ENCODE measurements at places on chromosomes 11 and 22. TPM values are rescaled to one million over a fixed set of nuclear protein-coding genes. Genes with fewer than 3 reads are reported as not detected.

- no peak for DNase-seq
Measured at GRCh38 chr11:47983464-47984397, 3.4 kb downstream of the PTPRJ start.

- DNase-seq, result no peak
Measured at GRCh38 chr22:48834404-48834803, 993.3 kb downstream of the BRD1 start.

- DNase-seq, result no peak
Measured at GRCh38 chr11:23124249-23124648, 264.0 kb upstream of the CCDC179 start.

DNA sequence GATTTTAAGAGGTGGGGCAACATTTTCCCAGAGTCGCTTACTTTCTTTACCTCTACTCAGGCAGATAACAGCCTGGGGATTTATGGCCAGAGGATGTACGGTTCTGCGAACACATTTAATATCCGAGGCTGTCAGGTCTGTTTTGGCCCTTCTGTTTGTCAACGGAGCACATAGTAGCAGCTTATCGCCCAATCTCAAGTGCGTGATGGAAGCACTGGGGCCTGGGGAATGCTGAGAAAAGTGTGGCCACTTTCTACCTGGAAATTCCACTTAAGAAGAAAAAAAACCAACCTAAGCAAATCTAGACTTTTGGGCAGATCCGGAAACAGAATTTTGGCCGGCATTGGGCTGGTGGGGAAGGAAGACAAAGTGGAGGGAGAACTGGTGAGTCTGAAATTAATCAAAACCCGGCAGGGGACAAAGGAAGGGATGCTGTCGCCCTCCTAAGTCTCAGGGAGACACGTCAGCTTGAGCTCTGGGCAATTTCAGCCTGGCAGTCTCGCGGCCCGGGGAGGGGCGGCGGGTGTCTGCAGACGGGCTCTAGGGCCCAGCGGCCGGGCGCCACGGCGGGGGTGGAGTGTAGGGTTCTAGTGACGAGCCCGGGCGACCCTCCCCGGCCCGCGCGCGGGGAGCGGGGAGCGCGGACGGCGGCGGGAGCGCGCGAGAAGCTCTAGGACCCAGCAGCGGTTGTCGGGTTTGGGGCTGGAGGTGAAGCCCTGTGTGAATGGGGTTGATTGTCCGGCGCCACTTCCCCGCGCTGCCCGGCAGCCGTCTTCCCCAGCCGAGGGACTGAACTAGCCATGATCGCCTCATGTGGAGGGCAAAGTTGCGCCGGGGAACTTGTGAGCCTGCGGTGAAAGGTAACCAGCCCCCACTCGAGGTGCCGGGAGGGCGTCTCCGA lies at the start of gene AMOTL1:
AMOTL1 (plus strand) TSS at position 656 of the 901 bp plus-strand sequence; CDS start at position 812, 156 bp downstream.
- DNase-seq, result peak; percentile 70

- peak; percentile 33 for DNase-seq
Measured at GRCh38 chr11:87260811-87261210, 223.1 kb downstream of the TMEM135 start.

- peak; percentile 23 for DNase-seq
Measured at GRCh38 chr11:14908214-14908880, 16.3 kb upstream of the CYP2R1 start.

- DNase-seq, result no peak
Measured at GRCh38 chr22:30305906-30306626, 16.8 kb upstream of the CASTOR1 start.

DNA sequence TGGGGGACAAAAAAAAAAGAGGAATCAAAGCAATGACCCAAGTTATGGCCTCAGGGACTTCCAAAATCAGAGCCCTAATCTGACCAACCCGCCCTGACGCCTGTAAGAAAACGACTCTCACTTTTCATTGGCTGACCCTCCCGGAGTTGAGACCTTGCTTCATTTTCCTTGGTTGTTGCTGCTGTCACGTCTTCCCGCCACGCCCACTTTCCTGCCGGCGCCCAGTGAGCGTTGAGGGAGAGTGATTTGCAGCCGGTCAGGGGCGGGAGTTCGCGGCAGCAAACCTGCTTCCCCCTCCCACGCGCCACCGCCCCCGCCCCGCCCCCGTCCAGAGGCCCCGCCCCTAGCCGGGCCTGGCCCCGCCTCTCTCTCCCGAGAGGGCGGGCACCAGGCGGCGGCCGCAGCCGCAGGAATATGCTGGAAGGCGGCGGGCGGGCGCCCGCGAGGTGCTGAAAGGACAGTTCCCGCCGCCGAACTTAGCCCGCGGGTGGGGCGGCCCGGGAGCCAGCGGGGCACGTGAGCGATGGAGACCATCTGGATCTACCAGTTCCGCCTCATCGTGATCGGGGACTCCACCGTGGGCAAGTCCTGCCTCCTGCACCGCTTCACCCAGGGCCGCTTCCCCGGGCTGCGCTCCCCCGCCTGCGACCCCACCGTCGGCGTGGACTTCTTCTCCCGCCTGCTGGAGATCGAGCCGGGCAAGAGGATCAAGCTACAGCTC lies at the start of gene RAB39A:
RAB39A (plus strand) TSS at position 403 of the 721 bp plus-strand sequence; CDS start at position 524, 121 bp downstream.
- peak; percentile 83 for DNase-seq

GRCh38 chr11:62547691-62548281 lies 1.2 kb upstream of the AHNAK start:
- DNase-seq, result no peak

GRCh38 chr11:68460741-68461574 lies at the start of gene PPP6R3:
PPP6R3 (plus strand) TSS chr11:68460752; CDS start chr11:68537665, 76,913 bp downstream.
- DNase-seq, result peak; percentile 34

GRCh38 chr11:16133867-16134266 lies 222.5 kb downstream of the SOX6 start:
- DNase-seq, result no peak

DNA sequence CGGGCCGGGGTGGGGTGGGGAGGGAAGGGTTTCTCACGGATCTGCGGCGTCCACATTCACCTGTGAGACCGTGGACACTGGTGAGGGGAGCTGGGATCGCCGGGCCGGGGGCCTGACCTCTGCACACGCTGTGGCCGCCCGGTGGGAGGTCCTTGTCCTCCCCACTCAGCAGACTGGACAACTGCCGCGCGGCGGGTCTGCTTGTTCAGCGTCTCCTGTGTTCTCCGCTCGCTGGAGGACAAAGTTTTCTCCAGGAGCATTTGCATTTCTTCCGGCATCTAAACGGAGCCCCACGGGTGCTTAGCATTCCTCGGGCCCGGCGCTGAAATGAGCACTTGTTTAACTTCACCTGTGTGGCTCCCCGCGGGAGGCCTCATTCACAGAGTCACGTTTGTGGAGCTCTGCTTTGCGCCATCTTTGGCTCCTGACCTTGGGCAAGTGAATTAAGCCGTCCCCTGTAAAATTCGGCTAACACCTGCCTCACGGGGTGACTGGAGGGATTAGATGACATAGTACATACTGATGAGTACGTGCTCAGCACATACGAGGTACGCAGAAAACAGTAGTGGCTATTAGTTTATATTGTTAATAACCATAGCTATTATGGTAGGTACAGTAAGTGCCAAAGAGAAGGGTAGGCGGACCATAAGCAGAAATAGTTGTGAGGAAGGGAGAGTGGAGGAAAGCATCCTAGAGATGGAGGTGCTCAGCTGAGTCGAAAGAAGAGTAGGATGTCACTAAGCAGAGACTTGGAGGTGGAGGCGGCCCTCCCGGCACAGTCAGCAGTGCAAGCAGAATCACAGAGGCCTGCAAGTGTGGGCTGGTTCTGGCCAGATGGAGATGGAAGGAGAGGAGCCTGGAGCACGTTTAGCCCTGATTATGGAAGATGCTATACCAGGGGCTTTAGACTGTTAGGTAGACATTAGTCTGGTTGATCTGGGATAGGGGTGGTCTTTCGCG lies 885 bp downstream of the TRMU start:
- DNase-seq, result no peak

GRCh38 chr22:30826670-30827355 lies 132.1 kb downstream of the OSBP2 start:
- no peak for DNase-seq

DNA sequence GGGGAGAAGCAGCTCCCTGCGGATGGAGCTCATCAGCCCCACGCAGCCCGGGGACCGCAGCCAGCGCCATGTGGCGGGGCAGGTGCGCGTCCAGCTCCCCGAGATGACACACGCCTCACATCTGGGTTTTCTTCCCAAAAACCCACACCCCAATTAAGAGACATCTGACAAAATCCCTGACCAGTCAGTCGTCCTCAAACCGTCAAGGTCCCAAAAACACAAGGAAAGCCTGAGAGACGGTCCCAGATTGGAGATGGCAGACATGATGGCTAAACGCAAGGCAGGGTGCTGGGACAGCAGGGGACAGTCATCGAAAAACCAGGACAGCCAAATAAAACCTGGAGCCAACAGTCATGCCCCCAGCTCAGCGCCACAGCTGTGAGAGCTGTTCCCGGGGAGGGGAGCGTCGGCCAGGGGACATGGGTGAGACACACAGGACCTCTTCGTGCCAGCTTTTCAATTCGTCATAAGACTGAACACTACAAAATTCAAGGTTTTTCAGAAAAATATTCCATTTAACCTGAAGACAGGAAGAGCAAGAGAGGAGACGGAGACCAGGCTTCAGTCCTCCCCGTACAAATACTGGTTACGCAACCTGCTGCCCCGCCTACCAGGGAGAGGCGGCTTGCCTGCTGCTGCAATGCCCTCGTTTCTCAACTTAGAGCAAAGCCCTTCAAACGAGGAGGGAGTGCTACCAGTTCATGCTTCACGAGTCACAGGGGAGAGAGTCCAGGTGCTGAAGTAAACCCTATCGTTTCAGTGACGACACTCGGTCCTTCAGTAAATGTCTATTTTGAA lies 10.5 kb downstream of the TOLLIP start:
- peak; percentile 39 for DNase-seq

DNA sequence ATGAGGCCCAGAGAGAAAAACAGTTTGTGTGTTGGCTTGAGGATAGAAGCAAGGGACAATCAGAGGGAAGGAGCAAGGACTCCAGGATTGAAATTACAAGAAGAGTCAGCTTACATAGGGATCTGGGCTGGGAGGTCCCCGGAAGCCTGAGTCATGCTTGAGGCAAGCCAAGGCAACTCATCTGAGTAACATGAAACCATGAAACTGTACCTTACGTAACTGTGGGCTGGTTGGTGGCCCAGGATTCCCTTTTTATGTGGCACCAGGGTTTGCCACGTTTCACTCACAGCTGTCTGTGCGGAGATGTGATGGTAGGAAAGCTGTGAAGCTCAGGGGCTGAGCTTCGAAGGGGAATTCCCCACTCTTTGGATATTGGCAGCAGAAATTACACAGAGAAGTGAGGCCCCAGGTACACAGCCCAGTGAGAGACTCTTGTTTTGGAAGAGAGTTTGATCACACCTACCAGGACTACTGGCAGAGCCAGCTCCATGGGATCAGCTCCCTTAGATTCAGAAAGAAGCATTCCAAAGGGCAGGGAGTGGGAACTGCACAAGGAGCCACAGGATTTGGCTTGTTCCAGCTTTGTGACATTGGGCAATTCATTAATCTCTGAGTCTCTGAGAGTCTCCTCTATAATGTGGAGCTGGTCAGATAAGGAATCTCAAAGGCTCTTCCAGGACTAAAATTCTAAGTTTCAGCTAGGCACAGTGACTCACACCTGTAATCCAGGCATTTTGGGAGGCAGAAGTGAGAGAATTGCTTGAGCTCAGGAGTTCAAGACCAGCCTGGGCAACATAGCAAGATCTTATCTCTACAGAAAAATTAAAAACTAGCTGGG lies 7.8 kb downstream of the SLC5A1 start:
- DNase-seq, result peak; percentile 88

DNA sequence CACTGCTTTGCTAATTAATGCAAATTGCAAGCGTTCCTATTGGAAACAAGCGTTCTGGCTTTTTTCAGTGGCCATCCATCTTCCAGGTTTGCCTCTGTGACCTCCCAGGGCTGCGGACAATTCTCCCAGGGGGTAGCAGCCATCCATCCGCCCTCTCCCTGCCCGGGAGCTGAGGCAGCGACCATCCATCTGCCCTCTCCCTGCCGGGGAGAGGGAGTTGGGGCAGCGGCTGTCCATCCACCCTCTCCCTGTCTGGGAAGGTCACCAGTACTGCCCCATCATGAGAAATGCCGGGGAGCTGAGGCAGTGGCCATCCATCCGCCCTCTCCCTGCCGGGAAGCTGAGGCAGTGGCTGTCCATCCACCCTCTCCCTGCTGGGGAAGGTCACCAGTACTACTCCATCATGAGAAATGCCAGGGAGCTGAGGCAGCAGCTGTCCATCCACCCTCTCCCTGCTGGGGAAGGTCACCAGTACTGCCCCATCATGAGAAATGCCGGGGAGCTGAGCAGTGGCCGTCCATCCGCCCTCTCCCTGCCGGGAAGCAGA lies 394.7 kb downstream of the BRD1 start:
- no peak for DNase-seq

GRCh38 chr11:8168485-8169257 lies at the start of gene RIC3:
RIC3 (minus strand) TSS chr11:8169025; CDS start chr11:8168989, 36 bp downstream.
- no peak for DNase-seq

DNA sequence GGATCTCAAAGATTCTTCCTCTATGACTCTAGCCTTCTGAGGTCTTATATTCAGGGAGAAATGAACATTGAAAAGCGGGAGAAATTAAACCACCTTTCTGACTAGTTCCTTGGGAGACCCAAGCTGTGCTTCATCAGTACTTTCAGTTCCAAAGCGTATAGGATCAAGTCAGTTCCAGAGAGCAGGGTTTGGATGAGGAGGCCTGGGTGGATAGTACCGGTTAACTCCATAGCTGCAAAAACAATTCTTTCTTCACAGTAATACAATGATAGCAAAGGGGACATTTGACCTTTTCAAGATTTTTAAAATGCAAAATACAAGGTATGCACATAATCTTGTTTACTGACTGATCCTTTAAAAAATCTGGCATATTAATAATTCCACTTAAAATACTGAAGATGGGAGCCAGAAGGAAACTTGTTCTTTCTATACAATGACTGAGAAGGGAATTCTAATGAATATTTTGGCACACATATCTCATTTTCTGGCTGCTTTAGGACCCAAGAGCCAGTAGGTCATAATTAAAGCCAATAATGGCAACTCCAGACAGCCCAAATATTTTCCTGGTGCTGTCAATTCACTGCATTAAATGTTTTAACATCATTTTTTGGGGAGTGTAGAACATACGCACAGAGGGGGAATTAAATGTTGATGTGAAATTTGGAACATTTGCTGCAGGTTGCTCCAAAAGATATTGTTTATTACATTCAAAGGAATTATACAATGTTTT lies 16.0 kb downstream of the ADM start:
- DNase-seq, result no peak

- peak; percentile 99 for DNase-seq
Measured at GRCh38 chr11:12285106-12285505, 92.3 kb upstream of the PARVA start.

The HARBI1 gene
- total RNA-seq, result 8.1 TPM

The CRYBB2 gene
- total RNA-seq, result not detected

The PRAME gene
- not detected for total RNA-seq

The ADM gene
- 78.7 TPM for total RNA-seq

The PANX2 gene
- 2.8 TPM for total RNA-seq

The IL10RA gene
- 0.12 TPM for total RNA-seq

The OR4C13 gene
- not detected for total RNA-seq

The KCNJ1 gene
- 0.14 TPM for total RNA-seq

The SIK2 gene
- total RNA-seq, result 15.0 TPM

The NRIP3 gene
- total RNA-seq, result 11.6 TPM

The C22orf23 gene
- not detected for total RNA-seq

Data from astrocyte (in vitro differentiated cells and primary cell).